ENCODE measurements at places on chromosomes 13 and 19. TPM values are rescaled to one million over a fixed set of nuclear protein-coding genes. Genes with fewer than 3 reads are reported as not detected.

The GFY gene
- not detected for total RNA-seq

DNA sequence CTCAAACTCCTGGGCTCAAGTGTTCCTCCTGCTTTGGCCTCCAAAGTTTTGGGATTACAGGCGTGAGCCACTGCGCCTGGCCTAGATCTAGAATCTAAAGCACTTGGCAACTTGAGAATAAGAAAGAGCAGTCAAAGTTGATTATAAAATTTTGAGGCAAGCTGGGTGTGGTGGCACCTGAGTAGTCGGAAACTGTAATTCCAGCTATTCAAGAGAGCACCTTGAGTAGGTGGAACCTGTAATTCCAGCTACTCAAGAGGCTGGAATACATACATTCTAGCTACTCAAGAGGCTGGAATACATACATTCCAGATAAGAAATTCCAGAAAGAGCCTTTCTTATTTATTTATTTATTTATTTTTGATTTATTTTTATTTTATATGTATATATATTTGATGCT lies 8.3 kb upstream of the NAA16 start:
- no peaks in the 10 kb centered on the region for H3K4me1 ChIP-seq
- DNase-seq, result no peak
- H3K27ac ChIP-seq, result no peak overlapping the region
- no peaks in the 10 kb centered on the region for H3K27me3 ChIP-seq

DNA sequence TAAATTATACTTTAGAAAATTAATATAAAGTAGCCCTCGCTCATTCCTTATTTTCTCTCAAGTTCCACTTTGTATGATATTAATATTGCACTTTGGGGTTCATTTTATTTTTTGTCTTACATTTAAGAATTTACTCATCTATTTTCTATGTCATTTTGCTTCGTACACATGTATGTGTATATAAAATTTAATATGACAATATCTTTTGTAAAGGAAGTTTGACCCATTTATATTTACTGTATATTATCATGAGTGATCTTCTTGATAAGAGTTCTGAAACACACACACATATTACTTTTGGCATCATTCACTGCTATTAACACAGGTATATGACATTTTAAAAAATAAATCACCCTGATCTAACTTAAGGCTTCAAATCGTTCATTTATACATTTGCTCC lies 83.1 kb downstream of the IRS2 start:
- peaks cover 3% of the 10 kb centered on the region for H3K27me3 ChIP-seq
- no peak for DNase-seq
- H3K36me3 ChIP-seq, result no peaks in the 10 kb centered on the region
- no peak overlapping the region for H3K4me3 ChIP-seq

GRCh38 chr19:7098096-7098495 lies 28.6 kb downstream of the ZNF557 start:
- H3K4me1 ChIP-seq, result peaks cover 5% of the 10 kb centered on the region
- H3K4me3 ChIP-seq, result peak overlapping the region; percentile 89
- H3K27me3 ChIP-seq, result no peaks in the 10 kb centered on the region
- no peak for DNase-seq

The ABHD17A gene
- 44.8 TPM for total RNA-seq

DNA sequence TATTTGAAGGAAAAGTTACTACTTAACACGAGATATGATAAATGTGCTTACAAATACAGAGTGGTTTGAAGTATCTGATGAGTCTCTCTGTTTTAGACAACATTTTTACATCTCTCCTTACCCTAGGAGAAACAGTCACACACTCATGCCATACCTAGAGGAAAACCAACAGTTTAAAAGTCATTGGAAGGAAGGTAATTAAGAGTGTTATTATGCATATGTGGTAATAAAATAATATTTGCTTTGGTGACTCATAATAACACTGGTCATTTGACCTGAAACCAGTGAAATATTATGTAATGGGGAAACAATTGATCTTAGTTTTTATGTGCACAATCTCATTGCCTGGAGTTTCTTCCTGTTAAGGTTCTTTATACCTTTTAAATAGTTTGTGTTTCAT lies 136.9 kb upstream of the SOX21 start:
- no peak overlapping the region for H3K4me3 ChIP-seq
- DNase-seq, result no peak
- H3K27ac ChIP-seq, result no peak overlapping the region

The ASF1B gene
- total RNA-seq, result 0.63 TPM

GRCh38 chr19:40672038-40672437 lies 18.4 kb downstream of the NUMBL start:
- peaks cover 3% of the 10 kb centered on the region for H3K36me3 ChIP-seq
- H3K4me3 ChIP-seq, result no peak overlapping the region
- H3K4me1 ChIP-seq, result no peaks in the 10 kb centered on the region
- DNase-seq, result no peak
- H3K27me3 ChIP-seq, result no peaks in the 10 kb centered on the region

The CD70 gene
- not detected for total RNA-seq

The SBSN gene
- total RNA-seq, result not detected

DNA sequence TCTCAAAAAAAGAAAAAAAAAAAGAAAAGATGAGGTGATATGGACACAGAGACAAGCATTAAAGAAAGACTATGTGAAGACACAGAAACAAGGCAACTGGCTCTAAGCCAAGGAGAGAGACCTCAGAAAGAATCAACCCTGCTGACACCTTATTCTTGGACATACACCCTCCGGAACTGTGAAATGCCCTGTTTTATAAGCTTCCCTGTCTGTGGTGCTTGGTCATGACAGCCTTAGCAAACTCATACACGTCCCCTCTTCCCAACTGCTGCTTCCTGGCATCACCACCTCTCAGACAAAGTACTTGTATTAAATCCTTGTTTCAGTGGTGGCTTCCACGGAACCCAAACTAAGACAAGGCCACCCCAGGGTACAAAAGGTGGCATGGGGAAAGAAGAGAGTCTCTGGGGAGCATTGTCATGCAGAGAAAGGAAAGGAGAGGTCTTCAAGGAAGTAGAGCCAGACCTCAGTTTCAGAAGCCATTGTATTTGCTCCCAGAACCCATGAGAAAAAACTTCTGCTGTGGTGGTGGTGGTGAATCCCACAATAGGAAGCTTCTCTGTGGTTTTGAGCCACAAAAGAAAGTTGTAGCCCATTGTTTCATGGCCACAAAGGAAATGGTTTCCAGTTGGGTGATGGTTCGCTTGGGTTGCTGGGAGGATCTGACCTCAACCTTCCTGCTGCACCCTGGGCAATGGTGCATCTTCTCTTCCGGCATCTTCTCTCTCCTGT lies 16.3 kb upstream of the TSPAN16 start:
- no peak overlapping the region for H3K27ac ChIP-seq
- no peak overlapping the region for H3K4me3 ChIP-seq
- no peaks in the 10 kb centered on the region for H3K36me3 ChIP-seq
- no peak for DNase-seq
- H3K27me3 ChIP-seq, result no peaks in the 10 kb centered on the region

The TGFBR3L gene
- 13.0 TPM for total RNA-seq

DNA sequence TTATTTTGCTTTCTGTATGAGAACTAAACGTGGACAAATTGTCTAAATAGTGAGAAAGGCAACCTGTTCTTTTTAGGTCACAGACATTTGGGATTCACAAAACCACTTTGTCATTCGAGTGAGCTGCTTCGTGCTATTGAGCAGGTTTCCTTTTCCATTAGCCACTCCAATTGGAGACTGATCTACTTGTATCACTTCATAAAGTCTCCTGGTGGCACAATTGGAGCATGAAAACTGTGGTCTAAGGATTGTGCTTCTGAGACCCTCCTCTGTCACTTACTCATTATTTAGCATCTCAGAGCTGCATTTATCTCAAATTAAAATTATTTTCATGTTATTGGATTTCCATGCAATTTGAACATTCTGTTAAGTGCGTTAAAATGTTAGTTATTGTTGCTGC lies 397.7 kb downstream of the TDRD3 start:
- H3K36me3 ChIP-seq, result no peaks in the 10 kb centered on the region
- no peak overlapping the region for H3K4me3 ChIP-seq
- DNase-seq, result no peak
- H3K4me1 ChIP-seq, result no peaks in the 10 kb centered on the region

DNA sequence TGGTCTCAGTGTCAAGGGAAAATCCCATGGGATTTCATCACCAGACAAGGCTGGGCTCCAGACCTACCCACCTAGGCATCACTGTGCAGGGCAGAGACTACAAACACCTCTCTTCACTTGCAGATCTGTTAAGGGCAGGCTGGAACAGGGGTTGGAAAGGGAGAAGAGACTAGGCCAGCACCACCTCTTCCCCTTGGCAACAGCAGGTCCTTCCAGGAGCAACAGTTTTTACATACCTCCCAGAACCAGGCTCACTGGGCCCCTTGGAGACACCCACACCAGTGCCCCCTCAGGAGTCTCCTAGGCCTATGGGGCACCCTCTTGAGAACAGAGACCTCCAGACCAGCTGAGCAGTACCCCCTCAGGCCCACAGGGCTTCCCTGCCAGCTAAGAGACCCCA lies 2.5 kb upstream of the UBE2M start:
- peaks cover 49% of the 10 kb centered on the region for H3K4me1 ChIP-seq
- H3K27me3 ChIP-seq, result no peaks in the 10 kb centered on the region
- no peaks in the 10 kb centered on the region for H3K36me3 ChIP-seq
- no peak overlapping the region for H3K4me3 ChIP-seq

DNA sequence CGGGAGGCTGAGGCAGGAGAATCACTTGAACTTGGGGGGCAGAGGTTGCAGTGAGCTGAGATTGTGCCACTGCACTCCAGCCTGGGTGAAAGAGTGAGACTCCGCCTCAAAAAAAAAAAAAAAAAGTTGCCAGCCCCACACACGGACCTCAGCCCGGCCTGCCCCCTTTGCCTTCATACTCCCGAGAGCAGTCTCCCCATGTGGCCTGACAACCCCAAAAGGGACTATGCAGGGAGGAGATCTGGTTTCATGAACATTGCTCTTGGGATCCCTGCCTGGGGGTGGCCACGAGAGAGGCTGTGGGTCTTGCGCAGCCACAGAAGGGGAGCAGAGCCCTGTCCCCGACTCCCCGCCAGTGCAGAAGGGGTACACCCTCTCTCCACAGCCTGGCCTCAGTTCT lies 30.9 kb upstream of the ADGRE5 start:
- no peak overlapping the region for H3K4me3 ChIP-seq
- DNase-seq, result no peak
- peaks cover 12% of the 10 kb centered on the region for H3K27me3 ChIP-seq
- no peaks in the 10 kb centered on the region for H3K36me3 ChIP-seq
- H3K4me1 ChIP-seq, result no peaks in the 10 kb centered on the region
- H3K27ac ChIP-seq, result no peak overlapping the region

DNA sequence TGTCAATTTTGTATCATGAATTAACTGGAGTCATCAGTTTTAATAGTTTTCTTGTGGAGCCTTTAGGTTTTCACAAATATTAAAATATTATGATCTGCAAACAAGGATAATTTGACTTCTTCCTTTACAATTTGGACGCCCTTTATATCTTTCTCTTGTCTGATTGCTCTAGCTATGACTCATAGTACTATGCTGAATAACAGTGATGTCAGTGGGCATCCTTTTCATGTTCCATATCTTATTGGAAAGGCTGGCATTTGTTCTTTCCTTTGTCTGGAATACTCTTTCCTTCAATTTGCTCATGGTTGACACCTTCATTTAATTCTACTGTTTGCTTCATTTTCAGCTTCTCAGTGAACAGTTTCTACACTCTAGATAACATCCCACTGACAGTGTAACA lies 1129.3 kb downstream of the SLITRK5 start:
- H3K27me3 ChIP-seq, result no peaks in the 10 kb centered on the region
- no peak overlapping the region for H3K4me3 ChIP-seq
- no peak for DNase-seq
- H3K4me1 ChIP-seq, result no peaks in the 10 kb centered on the region

The OR7C1 gene
- not detected for total RNA-seq

- H3K27ac ChIP-seq, result no peak overlapping the region
- no peak overlapping the region for H3K4me3 ChIP-seq
- no peaks in the 10 kb centered on the region for H3K36me3 ChIP-seq
- no peaks in the 10 kb centered on the region for H3K4me1 ChIP-seq
- DNase-seq, result no peak
Observed at GRCh38 chr13:109655611-109656010, 130.8 kb downstream of the IRS2 start.

The KCNJ14 gene
- 2.6 TPM for total RNA-seq

DNA sequence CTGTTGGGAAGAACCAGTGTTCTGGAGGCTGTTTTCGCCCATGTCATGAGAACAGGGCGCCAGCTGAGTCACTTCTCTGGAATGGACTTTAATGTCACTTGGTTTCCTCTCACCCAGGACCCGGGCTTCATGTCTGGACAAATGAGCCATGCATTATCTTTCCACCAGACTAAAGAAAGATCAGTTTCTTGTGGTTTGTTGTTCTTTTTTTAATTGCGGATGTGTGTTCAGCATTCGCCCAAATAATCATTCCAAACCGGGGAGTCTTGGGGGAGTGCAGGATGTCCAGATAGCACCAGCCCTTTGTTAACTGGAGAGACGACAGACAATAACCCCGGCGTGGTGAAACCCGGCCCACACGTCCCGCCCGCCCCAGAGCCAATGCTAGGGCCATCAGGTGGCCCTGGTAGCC lies 102.5 kb downstream of the COL4A2 start:
- peak overlapping the region; percentile 38 for H3K27ac ChIP-seq
- no peak overlapping the region for H3K4me3 ChIP-seq
- H3K36me3 ChIP-seq, result no peaks in the 10 kb centered on the region
- no peak for DNase-seq
- H3K4me1 ChIP-seq, result peaks cover 34% of the 10 kb centered on the region
- H3K27me3 ChIP-seq, result no peaks in the 10 kb centered on the region

GRCh38 chr19:2623798-2624197 lies 78.7 kb downstream of the GNG7 start:
- peak overlapping the region; percentile 32 for H3K27ac ChIP-seq
- no peak for DNase-seq
- no peak overlapping the region for H3K4me3 ChIP-seq
- no peaks in the 10 kb centered on the region for H3K27me3 ChIP-seq
- peaks cover 20% of the 10 kb centered on the region for H3K4me1 ChIP-seq
- H3K36me3 ChIP-seq, result no peaks in the 10 kb centered on the region

The COMP gene
- total RNA-seq, result 0.12 TPM

- DNase-seq, result no peak
- H3K36me3 ChIP-seq, result no peaks in the 10 kb centered on the region
- H3K4me3 ChIP-seq, result no peak overlapping the region
- no peak overlapping the region for H3K27ac ChIP-seq
Observed at GRCh38 chr13:59621773-59622172, 542.0 kb downstream of the DIAPH3 start.

The GPR183 gene
- 0.80 TPM for total RNA-seq

DNA sequence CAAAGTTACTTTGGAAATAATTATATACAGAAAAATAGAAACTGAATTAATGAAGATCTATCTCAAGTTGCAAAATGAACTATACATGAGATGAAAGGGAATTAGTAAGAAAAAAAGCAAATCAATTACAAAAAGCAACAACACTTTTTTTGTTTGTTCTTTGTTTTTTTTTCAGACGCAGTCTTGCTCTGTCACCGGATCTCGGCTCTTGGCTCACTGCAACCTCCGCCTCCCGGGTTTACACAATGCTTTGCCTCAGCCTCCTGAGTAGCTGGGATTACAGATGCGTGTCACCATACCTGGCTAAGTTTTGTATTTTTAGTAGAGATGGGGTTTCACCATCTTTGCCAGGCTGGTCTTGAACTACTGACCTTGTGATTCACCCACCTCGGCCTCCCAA lies 2.2 kb downstream of the ZNF415 start:
- peaks cover 5% of the 10 kb centered on the region for H3K4me1 ChIP-seq
- H3K4me3 ChIP-seq, result peak overlapping the region; percentile 78
- peak; percentile 56 for DNase-seq

The KL gene
- 1.2 TPM for total RNA-seq

GRCh38 chr19:2089001-2089711 lies 7.0 kb downstream of the MOB3A start:
- peak overlapping the region; percentile 67 for H3K27ac ChIP-seq

GRCh38 chr13:53052675-53053074 lies 24.1 kb downstream of the OLFM4 start:
- H3K4me1 ChIP-seq, result no peaks in the 10 kb centered on the region
- no peak overlapping the region for H3K27ac ChIP-seq
- no peaks in the 10 kb centered on the region for H3K36me3 ChIP-seq
- no peak for DNase-seq
- no peak overlapping the region for H3K4me3 ChIP-seq
- no peaks in the 10 kb centered on the region for H3K27me3 ChIP-seq
